ENCODE measurements at places on chromosomes 16 and 17.

GRCh38 chr17:82432017-82432416 lies 13.6 kb upstream of the OGFOD3 start:
- H3K36me3 ChIP-seq = peaks cover 27% of the 10 kb centered on the region
- peaks cover 5% of the 10 kb centered on the region for H3K4me1 ChIP-seq
- DNase-seq = no peak
- no peak overlapping the region for H3K4me3 ChIP-seq

DNA sequence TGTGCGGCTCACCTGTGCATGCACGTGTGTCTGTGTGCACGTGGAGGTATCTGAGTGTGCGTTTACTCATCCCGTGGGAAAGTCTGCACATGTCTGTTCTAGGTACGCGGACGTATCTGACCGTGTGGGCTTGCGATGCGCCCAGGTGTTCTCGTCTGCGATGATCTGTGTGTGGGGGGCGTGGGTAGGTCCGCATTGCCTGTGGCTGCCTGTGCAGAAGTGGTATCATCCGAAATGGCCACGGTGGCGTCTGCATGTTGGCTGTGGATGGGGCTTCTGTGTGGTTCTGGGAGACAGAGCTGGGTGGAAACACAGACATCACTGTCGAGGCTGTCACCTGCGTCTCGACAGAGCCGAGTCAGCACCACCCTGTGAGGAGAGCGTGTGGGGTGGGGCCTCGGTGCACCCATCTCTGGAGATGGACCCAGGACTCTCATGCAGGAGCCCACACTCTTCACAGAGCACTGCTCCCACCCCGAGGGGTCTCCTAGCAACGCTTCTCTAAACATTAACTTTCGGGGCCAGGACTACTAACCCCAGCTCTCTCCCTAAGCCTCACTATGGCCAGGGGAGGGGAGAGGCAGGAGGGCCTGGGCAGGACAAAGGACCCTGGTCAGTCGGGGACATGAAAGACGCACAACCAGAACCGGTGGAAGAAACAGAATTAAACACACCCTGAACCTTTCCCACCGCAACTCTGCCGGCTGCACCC lies 8.4 kb downstream of the DPEP1 start:
- DNase-seq = no peak
- no peaks in the 10 kb centered on the region for H3K36me3 ChIP-seq
- H3K4me1 ChIP-seq = peaks cover 19% of the 10 kb centered on the region
- H3K27me3 ChIP-seq = 0 out of 2 replicates have a peak, but pooled peaks cover 7% of the 10 kb centered on the region
- H3K4me3 ChIP-seq = no peak overlapping the region
- H3K27ac ChIP-seq = no peak overlapping the region

DNA sequence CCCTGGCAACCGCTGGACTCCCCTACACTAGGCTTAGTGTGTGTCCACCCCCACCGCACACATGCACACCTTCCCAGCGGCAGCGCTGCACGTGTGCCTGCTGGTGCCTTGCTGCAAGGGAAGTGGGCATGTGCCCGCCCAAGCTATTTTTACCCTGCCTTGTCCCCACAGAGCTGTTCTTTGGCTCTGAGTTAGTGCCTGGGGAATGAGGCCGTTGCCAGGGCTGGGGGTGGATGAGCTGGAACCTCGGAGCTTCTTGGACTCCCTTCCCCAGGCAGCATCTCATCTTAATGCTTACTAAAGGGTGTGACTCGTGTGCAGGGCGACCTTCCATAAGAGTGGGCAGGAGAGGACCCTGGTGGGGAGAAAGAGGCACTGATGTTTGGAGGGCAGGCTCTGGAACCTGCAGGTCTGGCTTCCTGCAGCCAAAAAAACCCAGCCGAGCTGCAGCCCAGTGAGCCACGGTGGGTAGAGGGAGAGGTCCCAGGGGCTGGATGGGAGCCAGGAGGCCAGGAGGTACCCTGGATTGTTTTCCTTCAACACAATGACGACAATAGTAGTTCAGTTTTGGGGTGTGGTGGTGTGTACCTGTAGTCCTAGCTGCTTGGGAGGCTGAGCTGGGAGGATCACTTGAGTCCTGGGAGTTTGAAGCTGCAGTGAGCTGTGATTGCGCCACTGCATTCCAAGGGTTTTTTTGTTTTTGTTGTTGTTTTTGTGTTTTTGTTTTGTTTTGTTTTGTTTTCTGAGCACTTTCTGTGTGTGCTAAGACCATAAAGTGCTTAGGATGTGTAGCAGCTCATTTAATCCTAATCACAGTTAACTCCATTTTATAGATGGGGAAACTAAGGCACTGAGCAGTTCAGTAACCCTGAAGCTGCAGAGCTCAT lies 119.1 kb downstream of the RAB11FIP4 start:
- H3K4me1 ChIP-seq = no peaks in the 10 kb centered on the region
- no peaks in the 10 kb centered on the region for H3K27me3 ChIP-seq
- no peak overlapping the region for H3K4me3 ChIP-seq
- no peak overlapping the region for H3K27ac ChIP-seq
- DNase-seq = no peak

DNA sequence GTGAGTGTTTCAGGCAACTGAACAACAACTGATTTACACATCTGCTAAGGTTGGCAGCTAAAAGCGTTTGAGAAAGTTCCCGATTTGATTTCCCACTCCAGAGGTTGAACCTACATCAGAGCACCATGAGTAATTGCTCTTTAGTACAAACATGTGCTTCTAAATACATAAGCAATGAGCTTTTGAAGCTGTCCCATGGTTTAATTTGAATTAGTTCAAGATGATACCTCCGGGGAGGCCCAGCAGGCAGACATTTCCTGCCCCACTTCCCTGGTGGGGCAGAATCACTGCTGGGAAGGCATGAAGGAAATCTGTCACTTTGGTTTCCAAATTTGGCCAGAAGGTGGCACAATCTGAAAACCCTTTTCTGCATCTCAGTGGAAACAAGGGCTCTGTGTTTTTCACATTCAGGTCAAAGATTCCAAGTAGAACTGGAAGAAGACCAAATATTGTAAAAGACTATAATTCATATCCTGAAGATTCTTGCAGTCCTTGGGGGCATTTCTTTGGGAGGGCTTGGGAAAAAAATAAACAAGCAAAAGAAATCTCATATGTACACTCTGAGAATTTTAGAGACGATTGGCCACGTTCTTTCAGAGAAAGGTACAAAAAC lies 176.2 kb upstream of the FAM20A start:
- no peaks in the 10 kb centered on the region for H3K27me3 ChIP-seq
- H3K4me1 ChIP-seq = peaks cover 33% of the 10 kb centered on the region
- peak overlapping the region; percentile 31 for H3K27ac ChIP-seq
- peak; percentile 79 for DNase-seq
- H3K36me3 ChIP-seq = no peaks in the 10 kb centered on the region

GRCh38 chr16:84455031-84455430 lies 49.4 kb downstream of the MEAK7 start:
- no peaks in the 10 kb centered on the region for H3K36me3 ChIP-seq

GRCh38 chr17:79305768-79306423 lies 231.3 kb downstream of the ENGASE start:
- H3K27me3 ChIP-seq = peaks cover 85% of the 10 kb centered on the region
- H3K27ac ChIP-seq = no peak overlapping the region
- no peak overlapping the region for H3K4me3 ChIP-seq

GRCh38 chr16:28604186-28604565 lies 5.7 kb downstream of the SULT1A1 start:
- H3K27ac ChIP-seq = no peak overlapping the region
- H3K4me1 ChIP-seq = no peaks in the 10 kb centered on the region
- H3K36me3 ChIP-seq = no peaks in the 10 kb centered on the region
- no peak for DNase-seq

DNA sequence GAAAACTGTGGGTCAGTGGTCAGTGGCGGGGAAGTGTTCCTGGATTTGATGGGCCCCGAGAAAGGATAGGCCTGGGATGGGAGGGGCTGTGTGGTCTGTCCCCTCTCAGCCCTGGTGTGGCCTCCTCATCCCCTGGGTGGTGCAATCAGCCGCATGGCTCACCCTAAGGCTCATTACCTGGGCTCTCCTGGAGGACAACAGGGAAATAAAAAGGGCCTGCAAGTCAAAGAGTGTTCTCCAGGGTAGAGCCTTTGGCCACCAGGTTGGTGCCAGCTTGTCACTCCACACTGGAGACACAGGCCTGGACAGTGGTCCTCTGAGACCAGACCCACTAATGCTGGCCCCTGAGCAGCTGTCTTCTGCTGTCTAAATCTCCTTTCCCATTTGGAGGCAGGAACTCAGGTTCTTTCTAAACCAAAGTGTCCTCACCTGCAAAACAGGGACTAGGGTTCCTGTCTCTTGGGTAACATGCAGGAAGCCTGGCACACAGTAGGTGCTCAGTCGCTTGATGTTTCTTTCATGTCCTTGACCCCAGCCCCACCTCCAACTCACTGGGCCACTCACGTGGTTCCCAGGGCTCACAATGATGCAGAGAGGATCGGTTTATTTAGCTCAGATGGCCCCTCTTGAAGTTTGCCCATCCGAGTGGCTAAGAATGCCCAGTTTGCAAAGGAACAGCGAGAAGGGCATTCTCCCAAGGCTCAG lies 2.4 kb downstream of the NDRG4 start:
- no peaks in the 10 kb centered on the region for H3K36me3 ChIP-seq
- H3K27ac ChIP-seq = no peak overlapping the region
- peaks cover 14% of the 10 kb centered on the region for H3K4me1 ChIP-seq
- H3K27me3 ChIP-seq = no peaks in the 10 kb centered on the region
- DNase-seq = no peak

GRCh38 chr17:77510133-77510796 lies 369.5 kb downstream of the SEC14L1 start:
- H3K27ac ChIP-seq = no peak overlapping the region
- no peak for DNase-seq
- no peaks in the 10 kb centered on the region for H3K27me3 ChIP-seq
- H3K4me1 ChIP-seq = no peaks in the 10 kb centered on the region
- H3K4me3 ChIP-seq = no peak overlapping the region

- no peaks in the 10 kb centered on the region for H3K27me3 ChIP-seq
- peaks cover 29% of the 10 kb centered on the region for H3K4me1 ChIP-seq
- H3K4me3 ChIP-seq = no peak overlapping the region
- H3K36me3 ChIP-seq = no peaks in the 10 kb centered on the region
- DNase-seq = no peak
Measured at GRCh38 chr17:56424543-56425044, 168.9 kb upstream of the NOG start.

- no peaks in the 10 kb centered on the region for H3K27me3 ChIP-seq
- DNase-seq = no peak
- H3K4me3 ChIP-seq = no peak overlapping the region
Measured at GRCh38 chr16:72428681-72429376, 256.9 kb upstream of the PMFBP1 start.

DNA sequence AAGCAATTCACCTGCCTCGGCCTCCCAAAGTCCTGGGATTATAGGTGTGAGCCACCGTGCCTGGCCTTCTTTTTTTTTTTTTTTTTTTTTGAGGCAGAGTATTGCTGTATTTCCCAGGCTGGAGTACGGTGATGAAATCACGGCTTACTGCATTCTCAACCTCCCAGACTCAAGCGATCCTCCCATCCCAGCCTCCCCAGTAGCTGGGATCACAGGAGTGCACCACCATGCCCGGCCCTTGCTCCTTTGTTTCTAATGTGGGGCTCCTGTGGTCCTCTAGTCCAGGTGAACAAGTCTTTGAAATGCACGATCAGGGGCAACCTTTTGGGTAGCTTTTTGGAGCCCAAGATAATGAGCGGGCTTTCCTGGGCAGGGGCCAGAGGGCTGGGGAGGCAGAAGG lies 23.2 kb downstream of the CMIP start:
- no peaks in the 10 kb centered on the region for H3K27me3 ChIP-seq
- H3K27ac ChIP-seq = no peak overlapping the region
- H3K4me1 ChIP-seq = peaks cover 2% of the 10 kb centered on the region
- no peak overlapping the region for H3K4me3 ChIP-seq

DNA sequence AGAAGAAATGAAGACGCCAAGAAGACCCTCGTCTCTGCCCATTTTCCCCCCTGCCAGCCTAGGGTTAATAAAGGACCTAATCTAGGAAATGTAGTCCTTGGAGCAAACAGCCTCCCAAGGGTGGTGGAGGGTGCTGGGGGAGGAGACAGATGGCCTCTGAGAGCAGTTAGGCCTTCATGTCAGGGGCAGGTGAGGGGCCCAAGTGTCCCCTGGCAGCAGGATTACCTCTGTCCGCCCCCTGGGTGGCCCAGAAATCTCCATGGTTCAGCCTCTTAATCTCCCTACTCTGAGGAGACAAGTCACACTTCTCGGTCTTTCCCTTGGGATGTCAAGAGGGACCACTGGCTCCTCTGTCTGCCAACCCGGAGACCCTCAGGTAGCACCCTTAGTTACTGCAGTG lies 365.4 kb upstream of the TNRC6C start:
- H3K36me3 ChIP-seq = no peaks in the 10 kb centered on the region
- H3K27me3 ChIP-seq = peaks cover 24% of the 10 kb centered on the region

DNA sequence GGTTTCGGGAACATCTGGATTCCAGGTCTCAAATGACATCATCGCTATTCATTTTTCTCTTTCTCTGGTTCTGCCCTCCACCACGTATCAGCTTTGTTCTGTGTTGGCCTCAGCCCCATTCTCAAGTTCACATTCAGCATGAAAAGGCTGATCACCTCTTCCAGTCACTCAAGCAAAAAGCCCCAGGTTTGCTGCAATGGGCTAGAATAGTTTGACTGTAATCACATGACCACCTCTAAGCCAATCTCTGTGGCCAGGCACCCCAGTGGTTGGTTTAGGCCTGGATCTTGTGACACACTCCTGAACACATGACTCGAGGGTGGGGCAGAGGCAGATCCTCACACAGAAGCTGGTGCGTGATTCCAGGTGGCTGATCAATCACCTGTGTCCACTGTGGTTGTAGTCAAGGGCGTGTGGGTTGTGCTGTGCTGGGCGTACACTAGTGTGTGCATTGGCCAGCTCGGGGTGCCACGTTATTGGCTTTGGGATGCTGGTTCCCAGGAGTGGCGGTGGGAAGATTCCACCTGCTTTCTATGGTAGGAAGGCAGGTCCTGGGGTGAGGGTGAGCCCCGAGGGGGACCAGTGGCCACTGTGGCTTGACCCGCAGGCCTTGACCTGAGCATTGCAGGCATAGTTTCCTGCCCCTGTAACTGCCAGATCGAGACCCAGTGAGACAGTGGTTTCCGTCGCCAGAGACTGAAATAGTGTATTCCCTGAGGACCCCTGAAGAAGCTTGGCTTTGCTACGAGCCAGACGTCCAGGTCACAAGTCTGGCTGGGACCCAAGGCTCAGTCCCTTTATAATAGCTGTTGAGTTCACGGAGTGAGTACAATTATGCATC lies 12.0 kb downstream of the EEF2K start:
- H3K27me3 ChIP-seq = no peaks in the 10 kb centered on the region
- H3K4me3 ChIP-seq = no peak overlapping the region
- peaks cover 22% of the 10 kb centered on the region for H3K4me1 ChIP-seq

GRCh38 chr17:8314797-8315763 lies 5.0 kb downstream of the ARHGEF15 start:
- H3K4me3 ChIP-seq = no peak overlapping the region
- no peaks in the 10 kb centered on the region for H3K36me3 ChIP-seq
- DNase-seq = no peak
- H3K4me1 ChIP-seq = no peaks in the 10 kb centered on the region
- peaks cover 22% of the 10 kb centered on the region for H3K27me3 ChIP-seq

DNA sequence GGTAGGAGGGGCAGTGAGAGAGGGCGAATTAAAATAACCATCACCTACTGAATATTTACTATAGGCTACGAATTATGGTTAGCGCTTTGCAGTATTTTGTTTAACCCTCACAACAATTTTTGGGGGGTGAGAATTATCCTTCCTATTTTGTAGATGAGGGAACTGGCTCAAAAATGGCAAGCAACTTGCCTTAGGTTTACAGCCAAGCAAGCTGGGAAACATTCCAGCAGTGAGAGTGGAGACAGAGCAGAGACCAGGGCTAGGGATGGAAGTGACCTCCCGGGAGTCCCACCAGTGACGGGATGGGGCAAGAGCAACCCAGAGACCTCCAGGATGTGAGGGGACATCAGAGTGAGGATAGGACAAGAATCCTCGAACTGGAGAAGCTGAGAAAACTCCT lies 352 bp upstream of the VMO1 start:
- no peaks in the 10 kb centered on the region for H3K27me3 ChIP-seq
- H3K4me1 ChIP-seq = peaks cover 12% of the 10 kb centered on the region
- H3K4me3 ChIP-seq = no peak overlapping the region
- no peak for DNase-seq

All from SJSA1 (cell line).